ENCODE measurements at places on chromosomes 5 and 9.

GRCh38 chr5:75670577-75670976, 46.7 kb downstream of the POC5 start:
- no peak for DNase-seq

DNA sequence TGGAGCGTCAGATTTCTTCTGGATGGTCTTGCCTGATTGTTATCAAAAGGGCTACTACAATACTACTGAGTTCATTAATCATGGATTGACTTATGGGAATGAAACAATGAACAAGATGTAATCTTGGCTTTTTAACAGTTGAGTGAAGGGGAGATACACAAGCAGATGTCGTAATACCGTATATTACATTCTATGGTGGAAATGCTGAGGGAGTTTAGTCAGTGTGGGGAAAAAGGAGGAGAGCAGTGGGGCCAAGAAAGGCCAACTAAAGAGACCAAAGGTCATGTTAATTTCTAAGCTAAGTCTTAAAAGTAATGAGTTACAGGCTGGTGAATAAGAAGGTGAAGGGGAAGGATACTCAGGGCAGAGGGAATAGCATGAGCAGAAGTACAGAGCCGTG, 29.0 kb upstream of the PSAT1 start:
- DNase-seq: no peak

GRCh38 chr5:129118826-129119225, 24.3 kb downstream of the ISOC1 start:
- no peak for DNase-seq

DNA sequence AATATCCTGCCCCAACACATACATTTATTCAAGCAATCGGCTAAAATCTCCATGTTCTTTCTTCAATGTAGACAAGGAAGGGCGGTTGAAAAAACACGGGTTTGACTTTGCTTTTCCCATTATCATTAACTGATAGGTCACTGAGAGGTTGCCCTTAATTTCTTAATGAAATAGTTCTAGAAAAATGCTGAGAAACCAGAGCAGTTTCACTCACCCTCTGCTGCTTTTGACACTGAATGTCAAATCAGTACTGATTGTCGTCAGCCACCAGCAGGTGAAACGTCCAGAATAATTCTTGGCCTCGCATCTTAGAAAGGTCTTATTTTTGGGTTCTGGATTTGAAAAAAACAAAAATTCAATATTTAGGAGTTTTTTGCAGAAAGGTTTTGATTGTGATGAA, 8.1 kb downstream of the IL12B start:
- DNase-seq: no peak

- no peak for DNase-seq
Observed at GRCh38 chr9:81103597-81104471, 585.5 kb downstream of the TLE1 start.

DNA sequence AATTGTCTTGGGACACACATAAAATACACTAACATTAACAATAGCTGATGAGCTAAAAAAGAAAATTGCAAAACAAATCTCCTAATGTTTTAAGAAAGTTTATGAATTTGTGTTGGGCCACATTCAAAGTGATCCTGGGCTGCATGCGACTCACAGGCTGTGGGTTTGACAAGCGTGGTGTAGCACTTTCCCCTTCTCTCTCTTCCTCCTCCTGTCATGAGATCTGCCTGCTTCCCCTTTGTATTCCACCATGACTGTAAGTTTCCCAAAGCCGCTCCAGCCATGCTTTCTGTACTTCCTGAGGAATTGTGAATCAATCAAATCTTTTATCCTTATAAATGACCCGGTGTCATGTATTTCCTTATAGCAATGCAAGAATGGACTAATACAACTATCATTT, 178.0 kb downstream of the TLR4 start:
- no peak for DNase-seq

GRCh38 chr5:159478950-159479349, 148.7 kb upstream of the IL12B start:
- DNase-seq: no peak

DNA sequence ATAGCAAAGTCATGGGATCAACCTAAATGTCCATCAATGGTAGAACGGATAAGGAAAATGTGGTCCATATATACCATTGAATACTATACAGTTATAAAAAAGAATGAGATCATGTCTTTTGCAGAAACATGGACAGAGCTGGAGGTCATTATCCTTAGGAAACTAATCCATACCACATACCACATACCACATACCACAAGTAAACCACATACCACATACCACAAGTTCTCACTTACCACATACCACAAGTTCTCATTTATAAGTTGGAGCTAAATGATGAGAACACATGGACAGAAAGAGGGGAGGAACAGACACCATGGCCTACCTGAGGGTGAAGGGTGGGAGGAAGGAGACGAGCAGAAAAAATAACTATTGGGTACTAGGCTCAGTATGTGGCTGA, 154.6 kb upstream of the GHR start:
- no peak for DNase-seq

Measured in cerebellar cortex (tissue), 1 donor.